ENCODE measurements at places on chromosomes 7 and 10.

DNA sequence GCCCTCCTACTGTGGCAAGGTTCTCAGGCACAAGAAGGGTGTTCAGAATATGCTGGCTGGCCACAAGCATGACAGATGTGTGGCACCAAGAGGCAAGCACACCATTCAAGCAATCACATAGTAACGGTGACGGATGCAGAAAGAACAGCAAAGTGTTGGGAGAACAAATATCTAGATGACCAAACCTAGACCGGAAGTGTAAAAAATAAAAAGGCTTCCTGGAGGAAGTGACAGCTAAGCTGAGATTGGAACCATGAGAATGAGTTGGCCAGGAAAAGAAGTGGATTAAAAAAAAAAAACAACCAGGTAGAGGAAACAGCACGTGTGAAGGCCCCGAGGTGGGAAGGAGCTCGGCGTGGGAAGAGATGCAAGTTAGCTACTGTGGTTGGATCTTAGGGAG lies 22.0 kb downstream of the GHRHR start:
- no peak for DNase-seq

- DNase-seq: no peak
Measured at GRCh38 chr7:140526214-140526613, 46.9 kb upstream of the MKRN1 start.

DNA sequence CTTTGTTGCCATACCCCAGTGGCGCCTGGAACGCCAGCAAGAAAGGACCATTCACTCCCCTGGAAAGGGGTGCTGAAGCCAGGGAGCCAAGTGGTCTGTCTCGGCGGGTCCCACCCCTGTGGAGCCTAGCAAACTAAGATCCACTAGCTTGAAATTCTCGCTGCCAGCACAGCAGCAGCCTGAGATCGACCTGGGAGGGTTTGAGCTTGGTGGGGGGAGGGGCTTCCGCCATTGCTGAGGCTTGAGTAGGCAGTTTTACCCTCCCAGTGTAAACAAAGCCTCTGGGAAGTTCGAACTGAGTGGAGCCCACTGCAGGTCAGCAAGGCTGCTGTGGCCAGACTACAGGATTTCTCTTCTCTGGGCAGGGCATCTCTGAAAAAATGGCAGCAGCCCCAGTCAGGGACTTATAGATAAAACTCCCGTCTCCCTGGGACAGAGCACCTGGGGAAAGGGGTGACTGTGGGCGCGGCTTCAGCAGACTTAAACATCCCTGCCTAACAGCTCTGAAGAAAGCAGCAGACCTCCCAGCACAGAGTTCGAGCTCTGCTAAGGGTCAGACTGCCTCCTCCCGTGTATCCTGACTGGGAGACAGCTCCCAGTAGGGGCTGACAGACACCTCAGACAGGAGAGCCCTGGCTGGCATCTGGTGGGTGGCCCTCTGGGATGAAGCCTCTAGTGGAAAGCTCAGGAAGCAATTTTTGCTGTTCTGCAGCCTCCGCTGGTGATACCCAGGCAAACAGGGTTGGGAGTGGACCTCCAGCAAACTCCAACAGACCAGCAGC lies 281.1 kb upstream of the SP4 start:
- DNase-seq: no peak

- DNase-seq: no peak
Measured at GRCh38 chr7:87866089-87866488, 10.1 kb downstream of the SLC25A40 start.

DNA sequence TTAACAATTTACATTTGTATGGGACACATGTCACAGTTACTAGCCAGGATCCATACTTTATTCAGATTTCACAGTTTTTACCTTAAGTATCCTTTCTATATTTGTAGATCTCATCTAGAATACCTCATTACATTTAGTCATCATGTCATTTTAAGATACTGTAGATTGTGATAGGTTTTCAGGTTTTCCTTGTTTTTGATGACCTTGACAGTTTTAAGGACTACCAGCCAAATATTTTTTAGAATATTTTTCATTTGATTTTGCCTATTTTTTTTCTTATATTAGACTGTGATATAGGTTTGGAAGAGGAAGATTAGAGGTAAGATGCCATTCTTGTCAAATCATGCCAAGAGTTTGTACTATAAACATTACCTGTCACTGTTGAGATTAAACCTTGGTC lies 460.3 kb downstream of the ANKRD7 start:
- no peak for DNase-seq

DNA sequence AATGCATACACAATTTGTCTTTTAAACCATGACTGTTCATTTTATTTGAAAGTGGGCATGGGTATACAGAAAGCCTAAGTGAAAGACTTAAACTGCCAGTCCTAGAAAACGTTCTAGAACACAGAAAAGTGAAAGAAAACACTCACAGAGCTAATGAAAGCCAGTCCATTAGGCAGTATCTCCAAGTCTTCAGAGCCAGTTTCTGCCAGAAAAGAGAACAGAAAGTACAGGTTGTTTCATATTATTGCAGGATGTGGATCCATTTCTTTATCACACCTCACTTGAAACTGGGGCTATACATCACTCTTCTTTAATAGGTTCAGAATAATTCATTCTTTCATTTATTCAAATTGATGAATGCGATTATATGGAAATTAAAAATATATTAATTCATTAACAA lies 7.7 kb downstream of the PON1 start:
- no peak for DNase-seq

- DNase-seq: no peak
Measured at GRCh38 chr10:20481054-20481453, 416.1 kb downstream of the NEBL start.

DNA sequence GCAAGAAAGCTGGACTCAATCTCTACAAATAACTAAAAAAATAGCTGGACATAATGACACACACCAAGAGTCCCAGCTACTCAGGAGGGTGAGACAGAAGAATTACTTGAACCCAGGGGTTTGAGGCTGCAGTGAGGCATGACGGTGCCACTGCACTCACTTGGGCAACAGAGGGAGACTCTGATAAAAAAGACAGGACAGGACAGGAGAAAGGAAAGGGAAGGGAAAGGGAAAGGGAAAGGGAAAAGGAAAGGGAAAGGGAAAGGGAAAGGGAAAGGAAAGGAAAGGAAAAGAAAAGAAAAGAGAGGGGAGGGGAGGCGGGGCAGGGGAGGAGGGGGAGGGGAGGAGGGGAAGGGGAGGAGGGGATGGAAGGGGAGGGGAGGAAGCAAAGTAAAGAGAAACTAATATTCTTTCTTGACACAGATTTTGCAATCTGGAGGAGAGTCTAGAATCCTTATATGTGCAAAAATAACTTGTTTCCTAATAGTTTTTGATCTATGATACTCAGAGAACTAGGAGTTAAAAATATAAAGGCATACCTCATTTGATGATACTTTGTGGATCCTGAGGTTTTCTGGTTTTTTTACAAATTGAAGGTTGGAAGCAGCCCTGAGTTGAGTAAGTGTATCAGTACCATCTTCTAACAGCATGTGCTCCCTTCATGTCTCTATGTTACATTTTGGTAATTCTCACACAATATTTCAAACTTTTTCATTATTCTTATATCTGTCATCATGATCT lies 8.0 kb downstream of the SAR1A start:
- no peak for DNase-seq

DNA sequence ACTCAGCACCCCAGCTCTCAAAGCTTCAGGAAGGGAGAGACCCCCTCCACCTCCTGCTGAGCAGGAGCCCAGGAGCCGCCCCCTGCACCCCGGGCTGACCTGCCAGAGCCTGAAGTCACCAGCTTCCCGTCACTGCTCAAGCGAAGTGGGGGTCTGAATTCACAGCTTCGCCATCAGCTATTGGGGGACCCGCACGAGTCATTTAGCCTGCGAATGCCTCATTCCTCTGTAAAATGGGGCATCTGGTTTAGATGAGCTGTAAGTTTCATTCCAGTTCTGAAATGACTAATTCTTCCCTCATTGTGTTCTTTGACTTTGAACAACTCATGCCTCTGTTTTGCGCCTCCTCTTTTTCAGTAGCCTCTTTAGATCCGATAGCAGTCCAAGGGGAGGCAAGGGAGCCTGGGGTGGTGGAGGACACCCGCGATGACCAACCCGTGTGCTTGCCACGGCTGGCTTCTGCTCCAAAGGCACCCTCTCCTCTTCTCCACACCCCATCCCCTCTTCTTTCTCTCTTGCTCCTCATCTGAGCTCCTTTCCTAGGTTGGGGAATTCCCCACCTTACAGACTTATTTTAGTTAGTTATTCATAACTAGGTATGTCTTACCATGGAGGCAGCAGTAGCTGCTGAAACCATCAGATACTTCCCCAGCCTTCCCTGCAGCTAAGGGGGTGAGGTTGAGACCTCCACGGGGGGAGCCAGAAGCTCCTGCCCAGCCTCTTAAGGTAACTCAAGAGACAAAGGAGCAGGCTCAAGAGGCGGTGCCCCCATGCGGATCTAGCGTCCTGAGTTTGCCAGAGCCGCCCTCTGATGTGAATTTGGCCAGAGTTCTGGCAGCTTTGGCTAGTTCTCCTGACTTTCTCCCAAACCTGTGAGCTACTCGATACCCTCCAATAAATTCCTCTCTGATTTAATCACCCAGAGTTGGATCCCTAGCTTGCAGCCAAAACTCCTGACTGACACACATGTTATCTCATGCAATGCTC lies 47.7 kb downstream of the RBM17 start:
- DNase-seq: no peak

Data from cerebellar nuclear complex (tissue), 1 donor.